Stimulated activated CD8-positive, alpha-beta memory T cell treated with anti-CD3 and anti-CD28 coated beads, Interleukin-7, amount 100 ng/mL, for 1 hour (primary cell): ENCODE measurements at places on chromosomes 1 and 21.

GRCh38 chr21:25350056-25350455 is 257.2 kb downstream of the MRPL39 start:
- no peak for DNase-seq

DNA sequence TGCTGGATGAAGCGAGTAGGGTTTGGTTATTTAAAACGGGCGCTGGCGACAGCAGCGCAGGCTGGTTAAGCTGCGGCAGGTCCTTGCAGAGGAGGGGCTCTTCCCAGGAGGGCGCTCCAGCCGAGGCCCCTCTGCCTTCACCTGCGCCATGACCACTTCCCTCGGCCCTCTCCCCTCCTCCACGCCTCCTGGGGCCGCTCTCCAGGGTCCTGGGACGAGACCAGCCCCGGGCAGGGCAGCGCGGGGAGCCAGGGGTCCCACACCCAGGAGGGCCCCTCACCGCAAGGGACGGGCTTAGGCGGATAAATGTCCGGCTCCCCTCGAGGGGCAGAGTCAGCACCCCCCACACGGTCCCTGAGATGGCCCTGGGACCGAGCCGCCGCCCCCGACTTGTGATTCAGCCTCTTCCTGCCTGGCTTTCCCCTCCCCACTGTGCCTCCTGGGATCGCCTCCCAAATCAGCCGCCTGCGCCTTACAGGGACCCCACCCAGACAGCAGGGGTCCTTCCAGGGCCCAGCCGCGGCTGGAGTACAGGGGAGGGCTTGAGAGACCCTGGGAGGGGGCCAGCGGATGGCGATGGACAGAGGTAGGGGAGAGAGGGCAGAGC is 380.7 kb downstream of the MATN1 start:
- no peak for DNase-seq

- DNase-seq = no peak
These were observed 88.9 kb upstream of the WLS start for GRCh38 chr1:68321084-68321685.

DNA sequence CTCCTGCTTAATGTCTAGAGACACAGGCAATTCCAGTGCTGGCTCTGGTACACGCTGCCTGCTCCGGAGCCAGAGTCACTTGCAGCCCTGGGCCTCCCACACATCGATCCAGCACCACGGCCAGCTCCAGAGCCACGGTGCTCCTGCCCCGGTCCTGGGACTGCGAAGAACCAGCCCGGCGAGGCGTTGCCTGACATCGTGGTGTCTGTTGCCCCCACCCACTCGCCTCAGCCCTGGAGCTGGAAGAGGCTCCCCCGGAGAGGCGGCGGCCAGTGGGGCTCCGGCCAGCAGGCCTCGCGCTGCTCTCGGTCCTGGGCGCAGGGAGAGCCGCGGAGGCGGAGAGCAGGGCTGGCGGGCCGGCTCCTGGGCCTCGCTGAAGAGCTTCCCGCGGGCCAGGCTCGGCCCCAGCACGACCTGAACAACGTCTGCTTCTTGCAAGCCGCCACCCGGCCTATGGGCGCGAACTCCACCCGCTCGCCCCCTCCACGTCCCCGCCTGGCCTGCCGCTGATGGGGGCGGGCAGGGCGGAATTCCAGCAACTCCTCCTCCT is 364.8 kb downstream of the CEP170 start:
- DNase-seq = no peak

DNA sequence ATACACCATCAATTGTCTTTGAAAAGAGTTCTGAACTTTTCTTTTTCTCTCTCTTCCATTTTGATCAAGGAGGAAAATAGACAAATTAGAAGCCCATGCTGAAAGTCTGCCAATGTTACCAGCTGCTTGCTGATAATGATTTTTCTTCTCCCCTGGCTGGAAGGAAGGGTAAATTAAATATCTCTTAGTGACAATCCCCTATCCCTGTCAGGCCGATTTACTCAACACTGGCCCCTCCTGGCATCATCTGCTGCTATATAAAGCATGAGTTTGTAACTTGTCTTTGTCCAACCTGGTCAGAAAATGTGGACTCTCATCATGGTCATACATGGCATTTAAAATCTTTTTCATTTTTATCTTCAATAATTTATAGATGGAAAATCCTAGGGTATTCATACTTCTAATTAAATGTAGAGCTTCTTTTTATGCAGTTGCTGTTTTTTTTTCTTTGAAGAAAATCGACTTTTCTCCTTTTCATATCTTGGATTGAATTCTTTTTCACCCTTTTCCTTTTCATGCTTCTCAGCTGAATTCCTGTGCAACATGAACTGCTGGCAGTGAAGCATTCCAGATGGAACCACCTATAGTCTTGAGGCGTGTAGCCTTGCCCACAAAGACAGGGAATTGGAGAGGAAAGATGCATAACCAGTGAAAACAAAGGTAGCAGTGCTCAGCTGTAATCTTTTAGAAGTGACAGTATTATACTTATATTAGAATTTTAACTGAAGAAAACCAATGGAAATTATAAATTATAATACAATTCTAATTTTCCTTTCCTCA is 214.7 kb upstream of the PTGFR start:
- no peak for DNase-seq
